DND-41 (cell line): ENCODE measurements at places on chromosomes 2 and 18.
A peak's percentile ranks its signal among the peaks of the same experiment; 100 is the strongest.

GRCh38 chr2:172103471-172104272, 972 bp upstream of the DLX2 start:
- peak; percentile 70 for DNase-seq

DNA sequence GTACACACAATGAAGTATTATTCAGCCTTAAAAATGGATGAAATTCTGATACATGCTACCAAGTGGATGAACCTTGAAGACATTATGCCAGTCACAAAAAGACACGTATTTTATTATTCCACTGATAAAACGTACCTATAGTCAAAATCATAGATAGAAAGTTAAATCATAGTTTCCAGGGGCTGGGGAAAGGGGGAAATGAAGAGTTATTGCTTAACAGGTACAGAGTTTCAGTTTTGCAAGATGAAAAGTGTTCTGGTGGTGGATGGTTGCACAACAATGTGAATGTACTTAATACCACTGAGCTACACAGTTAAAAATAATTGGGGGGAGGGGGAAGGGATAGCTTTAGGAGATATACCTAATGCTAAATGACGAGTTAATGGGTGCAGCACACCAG, 279.0 kb upstream of the STON1 start:
- no peak for DNase-seq

- no peak for DNase-seq
Observed at GRCh38 chr2:33225350-33225749, 251.1 kb upstream of the RASGRP3 start.

GRCh38 chr2:111519071-111519470, 364.9 kb downstream of the ANAPC1 start:
- DNase-seq, result no peak

DNA sequence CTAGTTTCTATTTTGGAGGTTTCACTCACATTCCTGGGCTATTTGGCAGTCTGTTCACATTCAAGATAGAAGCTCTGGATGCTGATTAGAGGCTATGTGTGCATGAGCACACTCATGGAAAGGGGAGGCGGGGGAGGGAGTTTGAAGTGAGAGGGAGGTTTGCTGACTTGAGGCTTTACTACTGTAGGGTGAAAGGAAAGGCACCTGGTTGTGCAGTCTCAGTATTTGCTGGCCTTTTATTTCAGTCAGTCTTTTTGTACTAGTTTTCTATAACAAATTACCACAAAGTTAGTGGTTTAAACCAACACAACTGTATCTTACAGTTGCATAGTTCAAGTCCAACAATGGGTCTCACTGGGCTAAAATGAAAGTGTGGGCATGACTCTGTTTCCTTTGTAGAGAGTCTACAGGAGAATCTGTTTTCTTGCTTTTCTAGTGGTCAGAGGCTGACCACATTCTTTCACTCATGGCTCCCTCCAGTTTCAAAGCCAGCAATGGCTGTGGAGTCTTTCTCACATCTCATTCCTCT, 47.7 kb upstream of the NR4A2 start:
- peak; percentile 15 for DNase-seq

DNA sequence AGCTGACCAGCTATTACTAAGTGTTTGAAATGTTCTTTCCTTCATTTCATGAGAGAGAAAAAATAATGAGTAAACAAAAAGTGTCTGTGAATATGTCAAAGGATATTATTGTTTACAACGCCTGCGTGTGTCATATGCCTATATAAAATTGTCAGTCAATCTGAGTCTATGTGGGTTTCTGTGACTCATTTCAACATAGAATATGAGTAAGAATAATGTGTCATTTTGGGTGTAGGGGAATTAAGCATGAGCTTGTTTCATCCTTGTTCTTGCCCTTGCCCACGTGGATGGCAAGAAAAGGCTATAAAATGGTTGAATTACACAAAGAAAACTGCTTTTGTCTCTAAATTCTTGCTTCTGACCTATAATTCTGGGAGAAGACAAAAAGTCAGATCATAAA, 466.0 kb downstream of the PTH2R start:
- DNase-seq, result no peak

- DNase-seq, result no peak
Observed at GRCh38 chr2:120878970-120879369, 143.3 kb downstream of the GLI2 start.

DNA sequence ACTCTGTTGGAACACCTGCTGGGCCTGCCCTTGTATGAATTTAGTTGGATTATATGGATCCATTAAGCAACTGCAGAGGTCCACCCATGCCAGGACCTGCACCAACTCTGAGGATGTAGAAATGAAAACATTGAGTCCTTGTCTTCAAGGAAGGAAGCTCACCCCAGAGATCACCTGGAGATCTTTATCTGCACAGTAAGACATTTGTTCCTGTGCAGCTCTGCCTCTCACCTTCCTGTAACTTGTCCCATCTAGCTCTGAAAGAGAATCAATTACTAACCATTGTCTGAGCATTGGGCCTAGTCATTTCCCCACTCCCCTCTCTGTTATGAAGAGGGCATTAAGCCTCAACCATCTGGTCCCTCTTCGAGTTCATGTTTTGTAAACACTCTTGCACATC, 105.2 kb upstream of the YWHAQ start:
- no peak for DNase-seq

DNA sequence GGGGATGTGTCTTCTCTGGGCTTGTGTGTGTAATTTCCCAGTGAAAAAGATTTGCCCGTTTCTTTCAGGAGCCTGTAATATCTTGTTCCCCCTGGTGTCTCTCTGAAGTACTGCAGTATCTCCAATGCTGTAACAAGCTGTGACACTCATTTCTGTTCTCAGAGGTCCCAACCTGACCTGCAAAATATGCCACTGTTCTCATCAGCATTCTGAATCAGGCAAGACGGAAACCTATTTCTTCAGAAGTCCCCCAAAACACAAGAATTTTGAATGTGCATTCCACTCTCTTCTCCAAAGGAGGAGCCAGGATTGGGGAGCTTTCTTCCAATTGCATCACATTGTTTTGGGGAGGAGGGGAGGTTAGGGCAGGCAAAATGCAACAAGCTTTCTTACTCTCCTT, 77.0 kb upstream of the CNGA3 start:
- peak; percentile 30 for DNase-seq

- no peak for DNase-seq
Observed at GRCh38 chr2:10646153-10646552, 43.6 kb downstream of the NOL10 start.

- no peak for DNase-seq
Observed at GRCh38 chr2:3729786-3730185, 26.4 kb downstream of the DCDC2C start.

GRCh38 chr2:239896075-239896474, 129.1 kb downstream of the NDUFA10 start:
- DNase-seq, result no peak

DNA sequence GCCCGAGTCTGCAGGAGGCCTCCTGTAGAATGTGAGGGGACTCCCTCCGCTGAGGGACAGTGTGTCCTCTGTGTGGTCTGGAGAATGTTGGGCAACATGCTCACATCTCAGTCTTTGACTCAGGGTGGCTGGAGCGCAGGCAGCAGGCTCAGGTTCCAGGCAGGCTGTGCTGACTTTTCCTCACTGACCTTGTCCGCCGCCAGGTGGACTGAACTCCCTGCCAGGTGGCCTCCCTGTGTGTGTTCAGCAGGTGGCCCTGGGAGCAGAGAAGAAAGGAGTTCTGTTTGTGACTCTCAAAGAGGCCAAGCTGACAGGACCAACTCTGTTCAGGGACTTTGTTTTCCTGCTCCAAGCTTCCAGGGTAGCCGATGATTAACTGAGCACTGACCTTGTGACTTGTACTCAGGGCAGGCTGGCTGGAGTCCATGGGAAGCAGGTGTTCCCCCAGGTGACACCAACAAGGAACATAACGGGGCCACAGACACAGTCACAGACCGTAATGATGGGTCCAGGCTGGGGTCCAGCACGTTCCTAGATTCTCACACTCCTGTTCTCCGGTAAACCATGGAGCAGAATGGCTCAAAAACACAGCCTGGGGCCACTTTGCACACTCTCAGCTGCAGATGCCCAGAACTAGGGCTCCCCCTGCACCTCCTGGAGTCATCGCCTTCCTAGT, 439.8 kb downstream of the RNF144A start:
- DNase-seq, result no peak

DNA sequence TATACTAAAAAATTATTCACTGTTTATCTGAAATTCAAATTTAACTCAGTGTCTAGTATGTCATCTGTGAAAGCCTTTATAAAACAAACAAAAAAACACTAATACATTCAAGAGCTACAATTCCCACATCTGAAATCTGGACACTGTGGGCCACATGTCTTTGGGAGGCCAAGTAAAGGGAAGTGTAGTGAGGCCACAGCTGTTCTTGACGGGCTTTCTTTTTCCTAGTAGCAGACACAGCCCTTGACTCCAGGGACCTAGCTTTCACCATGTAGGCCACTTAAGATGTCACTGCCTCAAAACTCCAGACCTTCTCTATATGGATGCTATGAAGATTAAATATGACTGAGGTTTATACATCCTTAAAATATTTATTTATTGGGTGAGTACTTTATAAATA, 91.1 kb downstream of the RBMS1 start:
- DNase-seq, result no peak

GRCh38 chr2:58984731-58985130, 743.6 kb upstream of the FANCL start:
- DNase-seq, result no peak

DNA sequence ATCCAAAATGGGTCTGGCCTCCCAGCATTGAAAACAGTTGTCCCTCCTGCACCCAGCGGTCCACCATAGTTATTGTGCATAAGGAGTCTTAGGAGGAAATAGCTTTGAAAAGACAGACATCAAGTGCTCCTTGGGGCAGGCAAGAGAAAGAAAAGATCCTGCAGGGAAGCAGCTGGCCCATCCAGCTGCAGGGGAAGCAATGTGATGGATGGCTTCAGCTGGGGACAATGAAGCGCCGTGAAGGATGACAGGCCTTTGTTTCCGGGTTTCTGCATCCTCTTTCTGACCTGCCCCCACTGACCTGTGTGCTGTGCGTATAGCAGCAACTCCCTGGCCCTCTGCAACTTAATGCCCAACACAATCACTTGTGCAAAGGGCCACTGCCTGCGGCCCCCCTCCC, 142.9 kb upstream of the NCKAP5 start:
- DNase-seq, result no peak

DNA sequence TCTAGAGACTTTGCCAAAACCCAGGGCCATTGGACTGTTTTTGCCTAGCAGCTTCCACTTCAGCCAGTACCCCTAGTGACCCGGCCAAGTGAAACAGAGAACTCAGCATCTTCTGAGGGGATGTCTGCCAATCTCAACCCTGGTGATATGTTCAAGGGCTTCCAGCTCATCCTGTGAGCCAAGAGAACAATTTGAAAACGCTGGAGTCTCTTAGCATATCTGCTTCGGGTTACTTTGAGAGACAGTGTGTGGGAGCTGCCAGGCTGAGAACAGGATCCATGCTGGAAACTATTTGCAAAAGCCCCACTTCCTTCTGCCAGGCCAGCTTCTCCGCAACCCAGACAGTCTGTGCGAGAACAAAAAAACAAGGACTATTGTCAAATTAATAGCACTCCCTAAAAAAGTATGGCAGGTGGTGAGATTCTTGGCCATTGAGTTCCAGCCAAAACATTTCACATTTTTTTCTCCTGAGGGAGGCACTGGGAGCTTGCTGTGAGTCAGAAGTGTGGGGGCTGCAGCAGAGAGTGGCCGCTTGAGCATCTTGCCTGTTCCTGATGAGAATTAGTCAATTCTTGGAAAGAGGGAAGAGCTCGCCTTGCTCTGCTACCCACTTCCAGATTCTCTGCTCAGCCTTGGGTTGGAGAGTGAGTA, 395.6 kb upstream of the TRIB2 start:
- DNase-seq, result no peak

GRCh38 chr2:168198476-168199207, 48.8 kb downstream of the STK39 start:
- DNase-seq, result no peak

GRCh38 chr2:97011977-97012569, 25.7 kb upstream of the FAM178B start:
- peak; percentile 25 for DNase-seq

DNA sequence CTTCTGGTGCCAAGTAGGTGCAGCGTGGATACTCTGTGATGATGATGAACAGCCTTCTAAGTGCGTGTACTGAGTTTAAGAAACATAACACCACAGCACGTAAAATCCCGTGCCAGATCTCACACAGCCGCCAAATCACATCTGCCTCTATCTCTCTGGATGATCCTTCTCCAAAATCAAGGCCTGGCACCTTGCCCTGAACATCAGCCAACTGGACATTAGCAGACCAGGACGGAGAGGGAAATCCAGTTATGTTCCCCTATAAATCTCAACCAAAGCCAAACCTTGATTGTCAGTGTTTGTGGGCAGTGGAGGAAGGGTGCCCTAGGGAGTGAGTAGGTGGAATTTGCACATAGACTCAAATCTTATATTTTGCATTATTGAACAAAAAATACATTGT, 164.3 kb downstream of the MIB1 start:
- DNase-seq, result no peak

DNA sequence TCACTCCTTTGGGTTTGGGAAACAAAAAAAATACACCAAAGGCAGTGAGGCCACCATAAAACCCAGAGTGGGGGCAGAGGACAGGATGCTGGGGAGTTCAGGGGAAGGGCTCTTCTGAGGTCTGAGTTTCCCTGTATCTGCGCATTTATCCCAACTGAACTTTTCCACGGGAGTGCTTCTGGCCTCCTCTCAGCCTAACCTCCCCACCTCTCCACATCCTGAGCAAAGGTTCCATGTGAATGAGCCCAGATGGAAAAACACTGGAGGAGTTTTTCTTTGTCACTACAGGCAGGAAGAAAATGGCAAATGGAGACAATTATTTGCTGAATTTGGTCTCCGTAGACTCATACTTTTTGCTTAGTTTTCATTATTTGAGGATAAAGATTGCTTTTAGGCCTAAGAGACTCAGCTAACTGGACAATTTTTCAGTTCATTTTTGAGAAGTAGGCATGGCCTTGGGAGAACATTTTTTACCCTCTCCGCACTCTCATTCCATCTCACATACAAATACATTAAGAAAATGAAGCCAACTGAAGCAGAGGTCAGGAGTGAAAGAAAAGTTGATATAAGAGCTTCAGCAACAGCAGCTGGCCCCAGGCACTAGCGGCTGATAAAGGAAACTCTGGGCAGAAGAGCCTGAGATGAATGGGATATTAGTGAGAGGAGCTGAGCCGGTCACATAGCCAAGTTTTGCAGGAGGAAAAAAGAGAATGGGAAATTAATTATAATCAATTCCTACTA, 82.6 kb upstream of the CYP1B1 start:
- DNase-seq, result no peak

DNA sequence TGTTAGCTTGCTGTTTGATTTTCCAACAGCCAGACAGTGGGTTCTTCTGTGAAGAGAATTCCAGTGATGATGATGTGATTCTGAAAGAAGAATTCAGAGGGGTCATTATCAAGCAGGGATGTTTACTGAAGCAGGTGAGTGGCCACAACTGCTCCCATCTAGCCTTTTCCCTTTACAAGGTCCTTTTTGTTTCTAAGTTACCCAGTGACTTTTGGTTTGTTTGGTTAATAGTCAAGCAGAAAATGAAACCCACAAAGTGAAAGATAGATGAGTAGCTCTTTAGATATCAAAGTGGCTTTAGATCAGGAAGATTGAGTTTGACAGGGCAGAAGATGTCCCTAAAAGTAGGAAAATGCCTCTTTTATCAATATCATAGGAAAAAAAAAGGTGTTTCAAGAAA, 23.3 kb downstream of the PLEK start:
- no peak for DNase-seq

GRCh38 chr18:48997985-48998831, 47.4 kb upstream of the SMAD7 start:
- no peak for DNase-seq

- no peak for DNase-seq
Observed at GRCh38 chr2:109342256-109342850, 213.3 kb downstream of the SH3RF3 start.
